Activated CD4-positive, alpha-beta T cell treated with anti-CD3 and anti-CD28 coated beads, Interleukin-2, amount 50 U/mL, for 48 hours (primary cell): ENCODE measurements at places on chromosomes 6 and 20.
A peak's percentile ranks its signal among the peaks of the same experiment; 100 is the strongest.

- no peak for DNase-seq
These were observed 259.0 kb downstream of the FOXC1 start for GRCh38 chr6:1868561-1869261.

DNA sequence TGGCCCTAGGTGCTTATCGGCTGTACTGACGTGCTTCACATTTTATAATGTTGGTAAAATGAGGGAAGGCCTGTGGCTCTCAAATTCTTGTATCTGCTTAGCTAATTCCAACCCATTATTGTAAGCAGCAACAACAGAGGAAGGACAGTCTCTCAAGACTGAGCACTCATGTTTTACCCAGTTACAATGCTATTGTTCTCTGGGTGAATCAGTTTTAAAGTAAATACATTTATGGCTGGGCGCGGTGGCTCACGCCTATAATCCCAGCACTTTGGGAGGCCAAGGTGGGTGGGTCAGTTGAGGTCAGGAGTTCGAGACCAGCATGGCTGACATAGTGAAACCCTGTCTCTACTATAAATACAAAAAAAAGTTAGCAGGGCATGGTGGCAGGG lies 194.6 kb downstream of the PRKN start:
- no peak for DNase-seq

GRCh38 chr6:85470023-85470410 lies 20.1 kb downstream of the NT5E start:
- no peak for DNase-seq

GRCh38 chr6:80304014-80304413 lies 197.5 kb downstream of the BCKDHB start:
- no peak for DNase-seq

- DNase-seq, result no peak
These were observed 51.7 kb downstream of the CPXM1 start for GRCh38 chr20:2748551-2749342.

GRCh38 chr6:11042750-11043377 lies 1.2 kb downstream of the ELOVL2 start:
- DNase-seq, result no peak

- DNase-seq, result no peak
These were observed 500 bp downstream of the LTV1 start for GRCh38 chr6:143843677-143843999.

DNA sequence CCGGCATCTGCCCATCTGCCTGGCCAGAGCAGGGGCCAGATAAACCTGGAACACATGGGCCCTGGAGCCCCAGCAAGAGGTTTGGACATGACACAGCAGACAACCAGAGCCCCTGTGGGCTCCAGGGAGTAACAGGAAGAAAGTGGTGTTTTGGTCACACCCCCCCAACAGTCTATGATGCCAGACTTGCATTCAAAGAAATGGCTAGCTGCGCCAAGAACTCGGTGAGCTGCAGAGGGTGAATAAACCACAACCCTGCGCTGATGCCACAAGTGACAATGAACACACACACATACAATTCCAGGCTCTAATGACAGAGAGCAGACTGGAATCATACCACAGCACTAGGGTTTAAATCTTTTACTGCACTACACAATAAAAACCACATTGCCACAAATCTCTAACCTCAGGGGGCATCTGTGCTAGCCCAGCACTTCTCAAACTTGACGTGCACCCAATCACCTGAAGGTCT lies 34.0 kb downstream of the TRERF1 start:
- peak; percentile 55 for DNase-seq

DNA sequence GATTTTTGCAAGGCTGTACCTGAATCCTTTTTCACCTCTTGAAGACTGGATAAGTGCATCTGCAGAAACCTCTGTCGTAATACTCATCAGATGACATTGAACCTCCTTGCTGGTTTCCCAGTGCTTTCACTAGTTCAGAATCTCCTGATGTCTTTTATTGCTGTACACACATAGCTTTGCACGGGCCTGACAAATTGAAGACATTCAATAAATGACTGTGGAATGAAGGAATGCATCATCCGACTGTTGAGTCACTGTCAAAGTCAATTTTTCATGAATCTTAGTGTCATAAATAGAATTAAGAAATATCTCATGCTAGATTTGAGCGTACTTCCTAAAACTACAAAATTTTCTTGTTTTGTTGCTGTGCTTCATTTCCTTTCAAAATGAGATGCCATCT lies 598.2 kb upstream of the MAP3K7 start:
- DNase-seq, result no peak

- DNase-seq, result no peak
These were observed 8.7 kb upstream of the GMPR start for GRCh38 chr6:16229700-16230099.

- DNase-seq, result no peak
These were observed 149.8 kb downstream of the SYNDIG1 start for GRCh38 chr20:24619212-24619611.
